Activated naive CD4-positive, alpha-beta T cell treated with anti-CD3 and anti-CD28 coated beads, Interleukin-2, amount 50 U/mL, for 16 hours (primary cell): ENCODE measurements at places on chromosomes 3 and 15.

DNA sequence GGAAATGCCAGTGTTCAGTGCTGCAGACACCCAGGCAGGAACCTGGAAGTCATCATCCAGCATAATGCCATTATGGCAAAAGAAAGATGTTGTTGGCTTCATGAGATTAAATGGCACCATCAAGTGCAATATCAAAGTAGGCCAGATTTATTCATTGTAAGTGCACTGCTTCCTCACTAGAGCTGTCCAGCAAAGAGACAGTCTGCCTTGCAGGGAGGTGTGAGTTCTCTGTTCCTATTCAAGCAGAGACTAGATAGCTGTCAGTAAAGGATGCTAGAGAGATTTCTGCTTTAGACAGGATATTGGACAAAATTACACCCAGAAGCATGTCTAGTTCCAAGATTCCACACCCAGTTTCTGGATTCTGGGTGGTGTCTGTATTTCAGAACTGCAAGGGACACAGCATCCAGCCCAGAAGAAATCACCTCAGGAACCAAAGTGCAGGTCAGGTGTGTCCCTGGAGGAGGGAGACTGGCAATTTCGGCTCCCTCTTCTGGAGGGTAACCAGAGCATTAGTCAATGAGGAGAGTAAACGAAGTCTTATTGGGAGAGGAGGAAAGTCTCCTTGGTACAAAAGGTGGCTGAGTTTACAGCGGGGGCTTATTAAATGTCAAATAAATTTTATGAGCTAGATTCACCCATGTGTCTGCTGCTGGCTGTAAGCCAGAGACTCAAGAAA is 377.3 kb downstream of the EPHB1 start:
- no peak for DNase-seq

- no peak for DNase-seq
Measured at GRCh38 chr3:175526609-175527280, 667.6 kb downstream of the NAALADL2 start.

DNA sequence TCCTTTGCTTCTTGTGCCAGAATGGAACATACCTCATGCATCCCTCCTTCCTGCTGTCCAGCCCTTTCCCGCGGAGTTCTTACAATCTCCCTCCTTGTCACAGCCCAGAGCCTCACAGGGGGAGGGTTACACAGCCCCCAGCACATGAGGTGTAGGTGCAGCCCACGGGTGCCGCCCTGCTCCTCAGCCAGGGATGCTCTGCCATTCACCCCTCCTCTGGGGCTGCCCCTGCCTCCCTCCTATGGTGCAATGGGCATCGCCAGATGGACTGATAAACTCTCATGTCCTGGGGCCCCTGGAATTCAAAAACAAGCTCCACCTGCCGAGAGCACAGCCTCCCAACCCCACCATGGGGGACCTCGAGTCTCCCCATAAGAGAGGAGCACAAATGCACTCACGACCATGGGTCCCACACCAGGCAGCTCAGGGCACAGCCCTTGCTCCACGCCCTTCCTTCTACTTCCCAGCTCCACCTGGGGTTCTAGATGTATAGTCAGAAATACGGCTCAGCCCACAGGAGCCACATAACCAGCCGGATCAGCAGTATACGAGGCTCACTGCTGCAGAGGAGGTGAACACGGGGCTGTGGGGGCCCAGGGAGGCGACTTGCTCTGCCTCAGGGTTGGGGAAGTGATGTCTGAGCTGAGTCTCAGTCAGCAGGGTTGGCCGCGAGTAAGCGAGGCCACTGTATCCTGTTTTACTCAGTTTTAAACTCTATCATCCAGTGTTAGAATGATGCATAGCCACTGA is 269.7 kb upstream of the LYSMD4 start:
- DNase-seq, result no peak

DNA sequence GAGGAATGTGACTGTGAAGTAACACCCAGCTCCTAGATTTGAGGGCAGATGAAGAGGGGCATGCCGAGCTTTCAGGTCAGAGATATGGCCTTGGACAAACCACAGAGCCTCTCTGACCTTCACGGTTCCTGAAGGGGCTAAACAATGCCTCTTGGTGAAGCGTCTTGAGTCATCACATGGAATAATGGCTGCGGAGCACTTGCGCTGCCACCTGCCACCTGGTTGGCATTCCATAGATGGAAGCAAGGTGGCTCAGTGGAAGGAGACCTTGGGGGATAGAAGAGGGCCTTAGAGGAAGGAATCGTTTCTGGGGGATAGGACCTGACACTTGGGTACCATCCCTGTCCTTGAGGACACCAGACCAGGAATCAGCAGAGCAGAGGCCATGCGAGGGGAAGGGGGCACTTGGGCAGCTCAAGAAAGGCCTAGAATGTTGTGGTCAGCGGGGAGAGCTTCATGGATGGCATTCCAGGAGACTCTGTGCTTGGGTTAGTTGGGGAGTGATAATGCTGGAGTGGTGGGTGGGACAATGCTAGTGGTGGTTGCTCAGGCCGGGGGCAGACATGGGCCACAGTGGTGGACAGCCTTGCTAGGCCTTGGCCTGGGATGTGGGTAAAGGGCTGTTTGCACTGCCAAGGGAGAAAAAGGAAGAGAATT is 12.6 kb downstream of the MRAS start:
- DNase-seq, result no peak

DNA sequence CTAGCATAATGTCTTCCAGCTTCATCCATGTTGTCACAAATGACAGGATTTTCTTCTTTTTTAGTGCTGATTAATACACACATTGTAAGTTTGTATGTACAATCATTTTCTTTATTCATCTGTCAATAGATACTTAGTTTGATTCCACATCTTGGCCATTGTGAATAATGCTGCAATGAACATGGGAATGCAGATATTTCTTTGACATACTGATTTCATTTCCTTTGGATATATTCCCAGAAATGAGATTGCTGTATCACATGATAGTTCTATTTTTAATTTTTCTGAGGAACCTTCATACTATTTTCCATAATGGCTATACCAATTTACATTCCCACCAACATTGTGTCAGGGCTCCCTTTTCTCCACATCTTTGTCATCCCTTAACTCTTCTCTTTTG is 117.9 kb downstream of the MEIS2 start:
- DNase-seq, result no peak
